IPS-NIHi11 (cell line): ENCODE measurements at places on chromosomes 3 and 15.

DNA sequence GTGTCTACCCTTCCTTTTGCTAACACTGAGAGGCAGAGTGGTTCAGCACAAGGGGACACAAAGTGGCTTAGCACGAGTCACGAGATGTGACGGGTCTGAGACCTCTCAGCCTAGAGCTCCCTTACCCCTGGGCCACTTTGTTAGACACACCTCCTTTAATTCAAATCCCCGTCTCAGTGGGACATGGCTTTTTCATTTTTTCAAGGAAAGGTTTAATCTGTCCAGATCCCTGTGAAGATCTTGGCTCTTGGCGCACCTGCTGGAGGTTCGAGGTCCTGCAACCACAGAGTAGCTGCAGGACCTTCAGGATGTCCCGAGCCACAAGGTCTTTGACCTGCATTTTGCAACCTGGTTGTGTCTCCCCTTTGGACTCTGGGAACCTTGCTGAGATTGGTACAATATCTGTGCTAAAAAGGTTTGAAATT, 52.0 kb downstream of the LPP start:
- no peak for DNase-seq

DNA sequence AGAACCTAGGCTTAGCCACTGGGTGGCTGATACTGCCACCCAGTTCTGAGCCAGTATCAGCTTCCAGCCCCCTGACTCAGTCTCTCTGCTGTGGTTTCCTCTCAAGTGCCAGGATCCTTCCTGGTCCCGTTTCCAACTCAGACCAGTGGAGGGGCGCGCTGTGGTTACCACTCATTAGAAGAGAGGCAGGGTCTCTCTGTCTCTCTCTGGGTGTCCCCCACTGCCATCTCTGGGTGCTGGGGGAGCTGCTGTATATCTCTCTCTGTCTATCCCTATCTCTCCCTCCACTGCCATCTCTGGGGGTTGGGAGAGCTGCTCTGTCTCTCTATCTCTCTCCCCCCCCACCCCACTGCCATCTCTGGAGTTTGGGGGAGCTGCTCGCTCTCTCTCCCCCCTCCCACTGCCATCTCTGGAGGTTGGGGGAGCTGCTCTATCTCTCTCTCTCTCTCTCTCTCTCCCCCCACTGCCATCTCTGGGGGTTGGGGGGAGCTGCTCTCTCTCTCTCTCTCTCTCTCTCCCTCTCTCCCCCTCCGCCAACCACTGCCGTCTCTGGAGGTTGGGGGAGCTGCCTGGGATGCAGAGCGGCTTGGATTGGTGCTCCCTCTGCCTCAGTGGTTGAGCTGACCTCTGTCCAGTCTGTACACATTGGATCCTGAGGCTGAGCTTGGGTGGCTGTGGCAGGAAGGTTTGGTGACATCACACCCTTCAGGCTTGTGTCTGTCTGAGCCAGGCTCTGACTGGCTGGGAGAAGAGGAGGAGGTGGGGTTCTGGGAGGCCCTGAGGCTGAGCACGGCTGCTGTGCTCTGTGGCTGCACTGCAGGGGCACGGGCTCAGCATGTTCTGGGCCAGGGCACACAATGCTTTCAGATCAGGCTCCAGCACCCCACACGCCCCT, 98.9 kb downstream of the APBA2 start:
- DNase-seq, result peak; percentile 66

GRCh38 chr3:5202222-5202621, 14.7 kb downstream of the EDEM1 start:
- no peak for DNase-seq

GRCh38 chr3:186669378-186670084, 3.7 kb downstream of the HRG start:
- no peak for DNase-seq

GRCh38 chr3:52084216-52084945, 28.0 kb upstream of the DUSP7 start:
- DNase-seq, result no peak

- no peak for DNase-seq
Measured at GRCh38 chr15:98977441-98977840, 30.2 kb downstream of the PGPEP1L start.

DNA sequence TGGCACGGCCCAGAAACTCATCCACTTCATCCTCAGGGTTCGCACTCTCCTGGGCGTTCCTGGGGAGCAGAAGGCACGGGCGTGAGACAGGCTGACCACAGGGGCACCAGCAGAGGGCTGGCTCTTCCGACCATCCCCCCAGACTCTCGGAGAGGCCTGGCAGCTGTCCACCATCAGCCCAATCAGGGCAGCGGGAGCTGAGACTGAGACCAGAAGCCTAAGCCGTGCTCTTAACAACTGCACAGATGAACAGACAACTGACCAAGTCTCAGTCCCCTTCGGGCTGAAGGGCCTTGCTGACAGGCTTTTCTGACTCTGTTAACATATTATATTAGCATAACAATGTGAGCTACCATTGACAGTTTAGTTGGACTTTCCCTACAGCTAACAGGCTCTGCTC, 118.0 kb downstream of the SEC22A start:
- peak; percentile 49 for DNase-seq

DNA sequence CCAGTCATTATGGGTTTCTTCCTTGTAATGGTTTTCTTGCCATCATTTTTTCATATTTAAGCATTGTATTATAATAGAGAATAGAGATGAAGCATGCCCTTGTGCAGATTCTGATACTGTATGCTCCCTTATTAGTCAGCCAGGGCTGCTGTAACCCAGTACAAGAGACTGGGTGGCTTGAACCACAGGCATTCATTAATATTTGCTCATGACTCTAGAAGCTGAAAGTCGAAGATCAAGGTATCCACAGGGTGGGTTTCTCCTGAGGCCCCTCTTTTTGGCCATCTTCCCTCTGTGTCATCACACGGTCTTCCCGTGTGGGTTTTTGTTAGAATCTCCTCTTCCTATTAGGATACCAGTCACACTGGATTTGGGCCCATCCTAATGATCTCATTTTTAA, 74.5 kb downstream of the FOXP1 start:
- no peak for DNase-seq
